ENCODE measurements at places on chromosomes 2 and 18.

- no peak for DNase-seq
Measured at GRCh38 chr2:136377423-136378382, 259.8 kb upstream of the CXCR4 start.

DNA sequence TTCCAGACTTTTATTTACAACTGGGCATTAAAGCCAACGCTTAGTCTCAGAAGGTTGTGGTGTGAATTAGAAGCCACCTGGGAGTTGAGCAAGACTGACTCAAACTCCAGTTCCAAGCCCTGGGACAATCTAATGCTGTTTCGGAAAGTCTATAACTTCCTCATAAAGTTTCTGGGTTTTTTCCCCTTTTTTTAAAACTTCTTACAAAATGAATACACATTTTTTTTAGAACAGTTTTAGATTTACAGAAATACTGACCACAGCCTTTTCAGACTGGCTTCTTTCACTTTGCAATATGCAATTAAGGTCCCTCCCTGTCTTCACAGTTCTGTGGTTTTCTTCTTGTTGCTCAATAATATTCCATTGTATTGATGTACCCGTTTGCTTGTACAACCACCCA lies 115.9 kb upstream of the TWIST2 start:
- DNase-seq: no peak

DNA sequence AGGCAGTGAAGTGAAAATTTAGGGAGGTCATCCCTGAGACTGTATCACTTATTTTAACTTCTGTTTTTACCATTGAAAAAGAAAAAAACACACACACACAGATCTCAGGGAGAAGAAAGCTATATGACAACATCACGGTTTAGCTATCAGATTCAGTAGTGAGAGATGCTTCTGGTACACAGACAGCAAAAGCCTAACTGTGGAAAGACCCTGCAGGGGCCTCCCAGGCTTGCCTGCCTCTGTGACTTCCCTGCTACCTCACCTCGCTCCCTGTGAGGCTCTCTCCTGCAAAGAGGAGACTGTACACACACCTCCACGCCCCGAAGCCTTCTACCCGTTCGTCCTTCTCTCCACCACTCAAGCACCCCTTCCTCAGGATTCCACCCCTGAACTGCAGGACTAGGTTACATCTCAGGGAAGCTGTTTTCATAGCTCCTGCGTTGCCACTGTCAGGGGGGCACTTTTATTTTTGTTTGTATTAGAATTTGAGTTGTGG lies 86.3 kb downstream of the EPB41L3 start:
- DNase-seq: no peak

- no peak for DNase-seq
Measured at GRCh38 chr18:23460285-23461273, 7.5 kb downstream of the RIOK3 start.

GRCh38 chr2:103448495-103448894 lies 686.7 kb downstream of the TMEM182 start:
- DNase-seq: no peak

DNA sequence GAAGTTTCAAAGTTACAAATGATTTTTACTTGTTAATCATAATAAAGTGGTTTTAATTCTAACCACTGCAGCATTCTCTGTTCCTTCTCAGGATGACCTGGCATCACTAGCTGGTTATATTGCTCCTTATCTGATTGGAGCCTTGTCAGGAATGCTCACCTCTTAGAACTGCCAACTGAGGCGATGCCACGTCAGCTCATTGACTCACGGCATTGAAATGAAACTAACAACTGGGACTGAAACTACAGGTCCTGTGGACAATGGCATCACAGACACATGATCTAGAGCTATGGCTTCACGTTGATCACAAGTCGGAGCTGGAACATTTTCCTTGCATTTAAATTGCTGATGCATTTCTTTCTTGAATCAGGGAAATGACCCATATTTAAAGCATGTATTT lies 54.9 kb upstream of the MAP2 start:
- no peak for DNase-seq

DNA sequence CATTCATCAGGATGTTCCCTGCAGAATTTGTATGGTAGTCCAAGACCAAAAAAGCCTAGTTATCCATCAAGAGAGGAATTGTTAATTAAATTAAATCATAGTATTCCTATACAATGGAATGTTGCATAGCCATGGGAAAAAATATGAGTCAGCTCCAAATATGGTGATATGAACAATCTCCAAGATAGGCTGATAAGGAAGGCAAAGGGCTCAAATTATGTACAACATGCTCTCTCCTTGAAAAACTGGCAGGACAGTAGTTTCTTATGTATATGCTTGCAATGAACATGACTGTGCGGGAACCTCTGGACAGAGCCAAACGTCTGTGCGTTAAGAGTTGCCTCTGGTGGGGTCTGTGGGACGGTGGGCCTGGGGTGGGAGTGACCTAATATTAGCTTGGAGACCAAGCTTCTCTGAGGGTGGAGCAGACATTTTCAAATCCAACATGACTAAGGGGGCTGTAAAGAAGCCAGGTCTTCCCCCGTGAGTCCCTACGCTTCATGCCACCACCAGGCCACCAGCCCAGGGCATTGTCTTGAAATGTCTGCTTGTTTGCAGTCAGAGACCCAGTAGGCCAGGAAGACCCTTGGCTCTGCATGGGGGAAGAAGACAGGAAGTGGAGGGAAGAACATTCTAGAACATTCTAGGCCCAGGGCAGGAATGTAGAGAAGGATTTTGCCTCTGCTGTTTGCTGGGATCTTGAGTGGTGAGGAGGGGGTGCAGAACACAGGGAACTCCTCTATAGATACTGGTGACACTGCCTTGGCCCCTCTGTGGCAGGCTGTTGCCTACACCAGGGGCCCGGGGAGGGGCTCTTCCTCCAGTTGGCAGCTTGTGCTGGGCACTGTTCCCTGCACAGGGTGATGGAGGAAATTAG lies 244.0 kb upstream of the HS6ST1 start:
- DNase-seq: no peak

DNA sequence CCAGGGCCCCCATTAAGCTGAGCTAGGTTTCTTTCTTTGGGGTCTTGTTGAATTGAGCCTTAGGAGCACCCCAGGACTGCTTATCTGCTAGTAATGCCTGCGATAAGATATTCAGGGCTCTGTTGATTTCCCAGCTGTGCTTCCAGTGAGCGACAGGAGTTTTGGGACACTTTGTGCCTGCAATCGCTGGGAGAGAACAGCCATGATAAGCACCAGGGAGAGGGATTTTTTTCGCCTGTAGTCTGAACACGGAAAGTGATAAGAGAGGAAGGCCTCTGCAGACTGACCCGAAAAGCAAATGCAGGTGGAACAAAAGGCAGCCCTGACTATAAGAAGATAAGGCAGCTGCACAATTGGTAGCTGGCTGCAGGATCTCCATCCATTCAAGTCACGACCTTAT lies 244.3 kb downstream of the CNTNAP5 start:
- no peak for DNase-seq

- peak; percentile 72 for DNase-seq
Measured at GRCh38 chr2:171574149-171574795, 52.0 kb downstream of the CYBRD1 start.

GRCh38 chr2:167136879-167137596 lies 248.8 kb downstream of the XIRP2 start:
- no peak for DNase-seq

DNA sequence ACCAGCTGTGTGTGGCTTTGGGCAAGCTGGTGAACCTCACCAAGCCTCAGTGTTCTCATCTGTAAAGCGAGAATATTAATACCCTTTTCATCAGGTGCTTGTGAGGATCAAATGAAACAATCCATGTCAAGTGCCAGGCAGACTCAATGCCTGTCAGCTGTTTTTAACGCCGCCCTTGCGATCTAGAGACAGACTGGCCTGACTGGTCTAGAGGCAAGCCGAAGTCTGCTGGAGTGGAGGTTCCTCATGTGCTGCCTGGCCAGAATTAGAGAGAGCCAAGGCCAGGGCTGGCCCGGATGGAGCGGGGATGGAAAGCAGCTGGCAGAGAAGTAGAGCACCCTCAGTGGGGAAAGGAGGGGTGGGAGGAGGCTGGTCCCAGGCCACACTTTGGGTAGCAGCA lies 74.5 kb upstream of the B3GNT7 start:
- no peak for DNase-seq

GRCh38 chr2:103781313-103781712 lies 1019.5 kb downstream of the TMEM182 start:
- DNase-seq: no peak

DNA sequence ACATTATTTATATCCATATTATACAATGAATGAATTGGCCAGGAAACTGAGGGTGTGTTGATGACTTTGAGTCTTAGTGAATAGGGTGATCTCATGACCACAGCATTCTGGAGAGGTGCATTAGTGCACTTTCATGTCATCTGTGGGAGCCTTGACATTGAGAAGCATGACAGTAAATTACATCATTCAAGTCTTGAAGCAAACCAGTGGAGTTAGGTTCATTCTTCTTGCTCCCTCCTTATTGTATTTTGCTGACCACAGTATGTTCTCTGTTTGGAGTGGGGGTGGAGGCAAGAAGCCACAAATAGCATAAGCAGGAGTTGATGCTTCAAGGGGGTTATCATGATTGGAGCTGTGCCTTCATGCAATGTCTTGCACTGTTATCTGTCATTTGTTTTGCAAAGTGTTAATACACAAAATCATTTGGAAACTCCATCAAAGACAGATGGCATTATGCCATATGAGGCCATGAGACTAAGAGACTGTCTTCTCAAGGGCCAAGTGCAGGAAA lies 680.2 kb downstream of the NYAP2 start:
- DNase-seq: no peak

DNA sequence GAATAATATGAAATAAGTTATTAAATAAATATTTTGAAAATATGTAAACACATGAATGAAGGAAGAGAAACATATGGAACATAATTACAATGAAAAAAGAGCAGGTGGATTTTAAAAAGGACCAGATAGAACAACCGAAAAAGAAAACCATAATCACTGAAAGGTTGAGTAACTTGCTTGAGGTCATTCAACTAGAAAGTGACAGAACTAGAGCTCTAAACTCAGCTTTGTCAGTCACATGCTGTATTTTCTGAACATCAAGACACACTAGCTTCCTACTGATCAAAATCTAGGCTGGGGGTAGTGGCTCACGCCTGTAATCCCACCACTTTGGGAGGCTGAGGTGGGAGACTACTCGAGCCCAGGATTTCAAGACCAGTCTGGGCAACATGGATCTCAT lies 30.0 kb upstream of the ITGAV start:
- DNase-seq: no peak

GRCh38 chr2:221095356-221095755 lies 476.7 kb downstream of the EPHA4 start:
- DNase-seq: no peak

DNA sequence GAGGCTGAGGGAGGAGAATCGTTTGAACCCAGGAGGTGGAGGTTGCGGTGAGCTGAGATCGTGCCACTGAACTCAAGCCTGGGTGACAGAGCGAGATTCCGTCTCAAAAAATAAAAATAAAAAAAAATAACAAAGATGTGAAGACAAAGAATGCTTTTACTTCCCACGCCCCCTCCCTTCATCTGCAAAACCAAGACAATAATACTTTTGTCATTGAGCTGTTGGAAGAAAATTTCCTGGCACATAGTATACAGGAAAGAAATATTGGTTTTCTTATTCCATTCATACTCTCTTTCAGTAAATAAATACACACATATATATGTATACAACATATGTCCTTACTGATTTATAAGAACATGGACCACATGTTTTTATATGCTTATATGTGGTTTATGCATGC lies 12.2 kb downstream of the GREB1 start:
- no peak for DNase-seq

DNA sequence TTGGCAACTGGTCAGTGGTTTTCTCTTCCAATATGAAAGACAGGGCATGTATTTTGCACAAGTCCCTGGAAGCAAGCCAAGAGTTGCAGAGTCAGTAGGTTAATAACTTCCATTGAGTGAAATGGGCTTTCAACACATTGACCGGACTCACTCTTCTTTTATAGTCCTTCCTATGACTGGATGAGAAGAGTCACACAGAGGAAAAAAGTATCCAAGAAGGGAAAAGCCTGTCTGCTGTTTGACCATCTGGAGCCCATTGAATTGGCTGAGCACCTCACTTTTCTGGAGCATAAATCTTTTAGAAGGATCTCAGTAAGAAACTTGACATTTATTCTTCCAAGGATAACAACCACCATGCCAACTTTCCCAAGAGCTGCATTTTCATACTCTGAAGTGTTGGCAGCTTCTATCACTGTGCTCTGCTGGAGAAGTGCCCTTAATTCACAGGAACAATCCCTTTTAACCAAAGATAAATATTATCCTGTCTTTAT lies 45.4 kb downstream of the RASGRP3 start:
- no peak for DNase-seq

- DNase-seq: no peak
Measured at GRCh38 chr2:227402959-227403358, 15.2 kb upstream of the SCYGR1 start.

GRCh38 chr18:63168287-63168686 lies 151.3 kb downstream of the BCL2 start:
- no peak for DNase-seq

DNA sequence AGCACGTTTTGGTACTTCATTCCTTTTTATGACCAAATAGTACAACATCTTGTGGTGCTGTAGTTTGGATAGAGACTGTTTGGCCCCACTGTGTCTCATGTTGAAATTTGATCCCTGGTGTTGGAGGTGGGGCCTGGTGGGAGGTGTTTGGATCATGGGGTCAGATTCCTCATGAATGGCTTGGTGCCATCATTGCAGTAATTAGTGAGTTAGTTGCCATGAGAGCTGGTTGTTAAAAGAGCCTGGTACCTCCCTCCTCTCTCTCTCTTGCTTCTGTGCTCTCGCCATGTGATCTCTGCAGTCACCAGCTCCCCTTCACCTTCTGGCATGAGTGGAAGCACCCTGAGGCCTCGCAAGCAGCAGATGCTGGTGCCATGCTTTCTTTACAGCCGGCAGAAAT lies 50.9 kb downstream of the NCAPH start:
- no peak for DNase-seq

- DNase-seq: no peak
Measured at GRCh38 chr2:119282996-119283511, 59.4 kb downstream of the STEAP3 start.

DNA sequence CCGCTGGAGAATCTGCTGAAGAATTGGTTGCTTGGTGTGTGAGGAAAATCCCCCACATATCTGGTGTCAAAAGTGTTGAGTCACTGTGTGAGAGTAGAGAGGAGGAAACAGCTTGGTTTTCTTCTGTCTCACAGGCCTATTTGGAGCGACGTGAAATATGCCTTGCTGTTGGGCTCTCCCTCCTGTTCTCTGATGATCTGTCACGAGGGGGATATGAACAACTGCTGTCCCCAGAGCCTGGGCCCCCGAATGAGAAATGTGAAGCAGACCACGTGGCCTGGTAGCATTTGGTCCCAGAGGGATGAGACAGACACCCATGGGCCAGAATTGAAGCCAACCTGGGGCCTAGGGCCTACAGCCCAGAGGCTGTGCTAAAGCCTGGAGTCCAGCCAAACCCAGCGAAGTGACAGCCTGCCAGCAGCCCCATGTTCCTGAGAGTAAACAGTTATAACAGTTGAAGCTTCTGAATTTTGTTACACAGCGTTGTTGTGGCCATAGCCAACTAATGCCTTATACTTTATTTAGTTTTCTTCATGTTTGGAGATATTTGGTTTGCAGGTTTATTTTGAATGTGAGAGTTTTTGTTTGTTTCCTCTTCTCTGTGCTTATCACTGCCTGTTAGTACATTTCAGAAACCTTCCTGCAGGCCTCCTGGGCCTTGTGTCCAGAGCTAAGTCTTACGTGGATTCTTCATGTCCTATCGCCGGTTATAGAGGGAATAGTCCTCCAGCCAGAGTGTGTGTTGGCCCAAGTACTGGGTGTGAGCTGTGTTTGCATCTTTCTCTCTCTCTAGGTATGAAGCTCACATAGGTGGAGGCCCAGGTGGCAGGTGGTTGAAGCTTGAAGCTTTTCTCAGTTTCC lies 18.7 kb upstream of the COLEC12 start:
- no peak for DNase-seq

- peak; percentile 21 for DNase-seq
Measured at GRCh38 chr2:230661072-230661957, 51.3 kb upstream of the CAB39 start.

All from activated T-helper 9 cell treated with anti-CD3 and anti-CD28 coated beads, Interleukin-2, amount 50 U/mL, for 16 hours (primary cell).